ENCODE measurements at places on chromosomes 2 and 18.
A peak's percentile ranks its signal among the peaks of the same experiment; 100 is the strongest.

DNA sequence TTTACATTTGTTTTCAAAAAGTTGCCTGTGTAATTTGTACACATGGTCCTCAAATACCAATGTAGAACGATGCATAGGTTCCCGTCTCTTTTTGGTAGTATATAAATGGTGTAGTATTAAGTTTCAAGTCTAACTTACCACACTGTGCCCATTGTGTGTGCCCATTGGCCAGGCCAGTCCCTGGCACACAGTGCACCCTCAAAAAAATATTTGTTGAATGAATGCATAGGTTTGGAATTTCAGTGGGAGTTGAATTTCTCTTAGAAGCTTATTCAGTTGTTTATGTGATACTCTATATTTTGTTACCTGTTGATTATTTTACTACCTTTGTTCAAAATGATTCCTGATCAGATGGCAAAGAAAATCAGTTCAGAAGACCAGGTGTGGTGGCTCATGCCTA lies 30.1 kb downstream of the IDH1 start:
- no peak for DNase-seq

- DNase-seq, result no peak
Observed at GRCh38 chr2:238872026-238872425, 24.1 kb downstream of the TWIST2 start.

DNA sequence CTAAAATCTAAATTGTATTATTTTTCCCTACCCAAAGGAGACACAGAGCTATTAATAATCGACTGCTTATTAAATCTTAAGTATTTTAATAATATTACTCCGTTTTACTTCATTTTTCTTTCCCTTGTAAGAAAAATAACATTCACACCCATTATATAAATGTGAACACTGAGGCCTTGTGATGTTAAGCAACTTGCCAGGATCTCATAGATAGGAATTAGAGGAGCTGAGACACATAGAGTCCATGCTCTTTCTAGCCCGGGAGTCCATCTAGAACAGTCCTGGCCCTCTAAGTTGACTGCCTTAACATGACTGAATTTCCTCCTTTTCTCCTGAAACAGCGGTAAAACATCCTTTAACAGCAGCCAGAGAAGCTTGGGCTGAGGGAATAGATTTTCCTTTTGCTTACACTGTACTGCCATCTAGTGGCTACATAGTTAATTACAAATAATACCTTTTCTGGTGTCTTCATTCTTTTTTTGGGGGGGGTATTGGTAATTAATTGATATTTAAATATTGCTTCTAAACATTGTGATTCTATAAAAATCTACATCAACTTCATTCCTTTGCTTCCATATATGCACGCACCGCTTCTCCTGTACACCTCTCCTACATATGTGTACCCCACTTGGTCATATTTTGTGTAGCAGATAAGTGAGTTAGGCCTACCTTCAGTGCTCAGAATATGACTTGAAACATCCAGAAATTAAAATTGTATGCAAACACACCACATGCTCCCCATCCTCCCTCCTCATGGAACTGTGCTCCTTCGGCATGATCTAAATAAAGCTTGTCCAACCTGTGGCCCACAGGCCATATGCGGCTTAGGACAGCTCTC lies 125.8 kb upstream of the HNMT start:
- DNase-seq, result no peak

DNA sequence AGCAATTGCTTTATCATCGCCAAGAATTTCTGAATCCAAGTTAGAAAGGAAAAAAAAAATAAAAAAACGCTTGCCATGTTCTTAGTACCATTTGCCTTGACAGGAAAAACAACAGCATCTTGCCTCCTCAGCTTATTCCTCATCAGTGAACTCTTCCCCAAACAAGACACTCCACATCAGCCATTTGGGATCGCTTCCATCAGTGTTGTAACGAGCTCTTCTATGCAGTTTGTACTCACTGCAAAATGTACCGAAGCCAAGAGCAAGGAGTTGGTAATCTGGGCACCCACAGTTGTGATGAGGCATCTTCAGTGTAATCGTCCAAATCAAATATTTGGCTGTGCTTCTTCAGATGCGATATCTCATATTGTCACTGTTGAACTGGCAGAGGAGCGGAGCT lies 503.7 kb downstream of the TMEM182 start:
- no peak for DNase-seq

- DNase-seq, result no peak
Observed at GRCh38 chr18:55161916-55162315, 202.7 kb upstream of the CCDC68 start.

GRCh38 chr18:11995445-11996189 lies 14.3 kb downstream of the IMPA2 start:
- peak; percentile 42 for DNase-seq

- DNase-seq, result no peak
Observed at GRCh38 chr2:240688553-240688919, 3.1 kb upstream of the AQP12A start.

DNA sequence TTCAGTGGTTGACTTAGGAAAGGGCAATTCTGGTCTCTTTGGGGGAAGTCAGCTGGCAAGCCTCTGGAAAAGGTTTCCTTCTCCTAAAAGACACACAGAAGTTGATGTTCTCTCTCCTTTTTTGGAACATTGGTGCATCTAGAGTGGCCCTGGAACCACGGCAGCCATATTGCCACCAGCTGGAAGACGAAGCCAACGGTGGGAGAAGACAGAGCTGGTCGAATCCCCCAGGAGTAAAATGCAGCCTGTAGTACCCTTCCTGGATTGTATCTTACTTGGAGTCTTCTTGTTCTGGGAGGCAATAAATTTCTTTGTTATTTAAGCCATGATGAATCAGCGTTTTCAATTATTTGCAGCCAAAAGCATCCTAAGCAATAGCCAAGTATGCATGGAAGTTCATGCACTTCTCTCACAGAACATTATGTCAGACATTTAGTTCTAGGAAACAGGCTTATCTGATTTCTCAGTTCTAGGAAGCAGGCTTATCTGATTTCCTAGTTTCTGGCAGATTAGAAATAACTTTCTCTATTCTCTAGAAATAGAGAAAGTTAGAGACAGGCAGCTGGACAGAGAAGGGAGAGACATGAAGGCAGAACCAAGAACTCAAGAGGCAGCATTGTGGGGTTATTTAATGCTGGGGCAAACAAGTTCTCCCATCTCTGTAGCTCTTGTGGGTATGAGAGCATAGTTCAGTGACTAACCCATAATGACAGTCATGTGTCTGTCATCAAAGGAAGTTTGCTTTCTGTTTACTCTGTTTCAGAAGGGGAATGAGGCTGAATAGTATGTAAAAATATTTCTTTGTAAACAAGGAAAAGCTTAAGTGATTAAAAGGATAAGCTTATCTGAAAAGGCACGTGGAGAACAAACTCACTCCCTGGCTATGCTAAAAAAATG lies 40.5 kb upstream of the NABP1 start:
- no peak for DNase-seq

DNA sequence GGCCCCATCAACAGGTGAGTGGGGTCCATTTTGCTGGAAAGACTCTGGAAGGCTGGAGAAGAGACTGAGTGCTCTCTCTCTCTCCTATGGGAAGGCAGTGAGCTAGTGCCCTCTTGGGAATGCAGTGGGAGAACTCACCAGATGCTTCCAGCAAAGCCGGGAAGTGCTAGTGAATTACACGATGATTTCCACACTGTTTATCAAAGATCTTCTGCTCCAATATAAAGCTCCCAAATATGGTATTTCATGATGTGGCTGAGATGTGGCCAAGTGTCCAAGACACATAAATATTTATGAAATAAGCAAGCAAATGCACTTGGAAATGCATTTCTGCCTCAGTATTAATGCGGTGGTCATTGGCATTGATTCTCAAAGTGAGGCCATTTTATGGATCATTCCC lies 135.9 kb downstream of the VAPA start:
- DNase-seq, result no peak

- no peak for DNase-seq
Observed at GRCh38 chr2:202084265-202084664, 11.2 kb downstream of the KIAA2012 start.

DNA sequence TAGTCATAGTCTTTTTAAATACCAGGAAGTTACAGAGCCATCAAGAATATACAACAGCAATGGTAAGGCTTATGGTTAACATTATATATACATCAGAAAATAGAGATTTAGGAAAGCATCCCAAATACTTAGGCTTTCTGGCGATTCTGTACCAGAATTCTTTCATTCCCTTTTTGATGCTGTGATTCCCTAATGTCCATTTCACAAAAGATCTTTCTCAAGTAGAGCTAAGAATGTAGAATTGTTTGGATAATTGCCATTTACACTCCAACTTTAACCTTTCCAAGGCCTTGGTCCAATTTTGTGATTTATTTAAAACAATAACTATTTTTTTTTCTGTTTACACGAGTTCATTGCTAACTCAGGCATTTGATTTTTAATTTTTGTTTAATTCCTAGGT lies 422.2 kb downstream of the MTX2 start:
- no peak for DNase-seq

DNA sequence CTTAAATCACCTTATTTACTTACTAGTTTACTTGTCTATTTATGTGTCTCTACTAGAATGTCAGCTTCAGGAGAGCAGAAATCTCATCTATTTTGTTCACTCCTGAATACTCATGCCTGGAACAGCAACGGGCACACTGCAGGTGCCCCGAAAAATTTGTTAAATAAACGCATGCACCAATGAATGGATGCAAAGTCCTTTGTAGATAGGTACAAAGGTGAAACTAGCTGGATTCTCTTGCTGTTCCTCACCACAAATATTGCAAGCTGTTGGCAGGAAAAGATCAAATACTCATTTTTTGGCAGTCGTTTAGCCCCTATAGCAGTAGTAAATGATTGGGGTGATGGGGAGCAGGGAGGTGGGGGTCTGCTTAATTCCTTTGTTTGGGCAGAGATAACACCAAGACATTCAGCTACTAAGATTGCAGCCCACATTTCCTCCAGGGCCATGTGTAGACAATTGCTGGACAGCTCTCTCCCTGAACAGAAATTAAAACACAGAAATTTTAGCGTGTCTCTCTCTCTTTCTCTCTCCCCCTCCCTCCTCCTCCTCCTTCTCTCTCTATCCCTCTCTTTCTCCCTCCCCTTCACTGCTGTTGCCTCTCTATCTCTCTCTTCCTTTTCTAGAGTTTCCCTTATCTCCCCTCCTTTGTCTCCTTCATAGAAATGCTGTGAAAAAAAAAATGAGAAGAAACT lies 5.4 kb downstream of the MARCHF4 start:
- no peak for DNase-seq

- peak; percentile 13 for DNase-seq
Observed at GRCh38 chr2:55010149-55010591, 40.1 kb downstream of the RTN4 start.

GRCh38 chr2:168272225-168272624 lies 24.8 kb upstream of the STK39 start:
- no peak for DNase-seq

GRCh38 chr2:54957321-54957999 lies 92.8 kb downstream of the RTN4 start:
- DNase-seq, result no peak
